ENCODE measurements at places on chromosomes 2 and 18.

GRCh38 chr2:190477661-190478454 is 56.7 kb downstream of the NEMP2 start:
- no peak for DNase-seq

GRCh38 chr2:128726911-128727310 is 408.2 kb upstream of the HS6ST1 start:
- DNase-seq = no peak

GRCh38 chr2:230866756-230867523 is 2.2 kb downstream of the ITM2C start:
- no peak for DNase-seq

- DNase-seq = no peak
Measured at GRCh38 chr2:186365406-186365805, 120.7 kb upstream of the ZC3H15 start.

DNA sequence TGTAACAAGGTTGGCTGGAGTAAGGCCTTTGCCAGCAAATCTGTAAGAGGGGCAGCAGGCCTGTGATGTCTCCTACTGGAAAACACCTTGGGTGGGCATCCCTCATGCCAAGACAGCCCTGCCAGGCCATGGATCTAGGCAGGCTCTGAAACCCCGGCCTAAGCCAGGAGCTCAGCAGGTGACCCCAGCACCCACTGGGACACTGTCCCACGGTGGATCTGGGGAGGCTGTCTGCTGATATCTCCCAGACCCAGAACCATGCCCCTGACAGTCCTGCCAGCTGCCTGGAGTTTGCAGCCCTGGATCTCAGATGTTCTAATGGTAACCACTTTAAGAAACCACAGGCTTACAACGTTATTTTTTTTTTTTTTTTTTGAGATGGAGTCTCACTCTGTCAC is 117.7 kb downstream of the ZNF516 start:
- DNase-seq = no peak

- DNase-seq = no peak
Measured at GRCh38 chr2:111094691-111095090, 26.0 kb upstream of the BCL2L11 start.

DNA sequence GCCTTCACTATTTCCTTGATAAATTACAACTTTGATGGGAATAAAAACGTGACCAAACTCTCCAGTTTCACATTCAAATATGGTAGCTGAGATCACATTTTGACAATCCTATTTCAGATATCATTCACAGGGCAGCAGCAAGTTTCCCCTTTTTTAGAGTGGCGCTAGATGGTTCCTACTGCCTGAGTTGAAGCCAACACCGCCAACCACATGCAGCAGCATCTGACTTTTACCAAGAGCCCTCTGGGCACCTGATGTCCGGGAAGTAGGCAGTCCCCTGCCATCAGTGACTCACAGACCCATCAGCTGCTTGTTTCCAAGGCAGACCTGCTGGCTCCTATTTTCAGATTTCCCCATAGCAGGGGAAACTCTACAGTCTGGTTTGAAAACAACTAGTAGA is 4.0 kb upstream of the MREG start:
- no peak for DNase-seq

- no peak for DNase-seq
Measured at GRCh38 chr2:191312163-191312562, 67.0 kb downstream of the MYO1B start.

- DNase-seq = no peak
Measured at GRCh38 chr2:22998359-22998758, 386.6 kb upstream of the KLHL29 start.

DNA sequence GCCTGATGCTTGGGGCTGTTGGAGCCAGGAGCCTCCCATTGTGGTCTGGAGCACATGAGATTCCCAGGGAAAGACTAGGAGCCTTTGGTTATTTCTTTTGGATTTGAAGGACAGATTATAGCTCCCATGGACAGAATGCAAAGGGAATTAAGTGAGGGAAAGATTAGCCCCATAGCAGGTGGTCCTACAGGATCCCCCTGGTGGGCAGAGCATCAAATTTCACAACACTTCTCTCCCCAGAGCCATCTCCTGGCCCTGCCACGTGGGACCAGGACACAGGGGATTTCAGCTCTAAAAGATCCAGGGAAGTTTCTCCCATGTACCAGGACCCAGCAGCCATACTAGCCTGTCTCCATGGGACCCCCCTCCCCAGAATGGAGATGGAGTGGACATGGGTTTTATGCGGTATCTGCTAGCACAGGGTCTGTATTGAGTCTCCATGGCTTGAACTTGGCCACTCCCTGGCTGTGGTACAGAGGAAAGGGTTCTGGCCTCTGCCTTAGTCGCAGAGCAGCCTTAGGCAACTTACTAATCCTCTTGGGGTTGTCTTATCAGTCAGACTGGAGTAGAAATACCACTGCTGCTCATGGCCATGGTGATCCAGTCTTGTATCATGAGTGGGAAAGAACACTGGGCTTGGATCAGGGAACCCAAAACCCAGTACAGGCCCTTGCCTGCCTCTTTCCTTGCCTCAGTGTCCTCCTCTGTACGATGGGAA is 6.8 kb upstream of the PLB1 start:
- DNase-seq = no peak

GRCh38 chr2:229849073-229849472 is 72.7 kb downstream of the TRIP12 start:
- DNase-seq = no peak

GRCh38 chr2:216348756-216349308 is 23.5 kb downstream of the MARCHF4 start:
- no peak for DNase-seq

Measured in stimulated activated CD8-positive, alpha-beta memory T cell treated with anti-CD3 and anti-CD28 coated beads, Interleukin-15, amount 100 ng/mL, for 4 hours (primary cell).